Cerebellum (tissue), 4 donors: ENCODE measurements at places on chromosomes 3 and 15. TPM values are rescaled to one million over a fixed set of nuclear protein-coding genes. Genes with fewer than 3 reads are reported as not detected.

DNA sequence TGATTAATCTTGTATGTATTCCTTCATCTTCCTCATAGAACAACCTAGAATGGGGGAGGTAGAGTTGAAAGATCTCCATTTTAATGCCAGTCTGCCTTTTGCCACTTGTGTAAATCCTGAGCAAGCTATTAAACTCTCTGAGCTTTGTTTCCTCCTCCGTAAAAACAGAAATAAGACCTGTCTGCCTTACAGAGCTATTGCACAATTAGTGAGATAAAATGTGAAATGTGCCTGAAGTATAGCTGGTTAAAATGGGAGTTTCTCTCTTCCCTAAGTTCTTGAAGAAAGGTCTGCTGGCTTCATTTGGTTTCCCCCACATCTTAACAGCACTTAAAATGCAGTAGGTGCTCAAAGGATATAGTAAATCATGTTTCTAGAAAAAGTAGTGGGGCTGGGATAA is 19.0 kb downstream of the ALDH1A2 start:
- no peak for DNase-seq

- no peak for DNase-seq
Observed at GRCh38 chr15:85094685-85095084, 113.0 kb downstream of the PDE8A start.

Gene FMN1
- 1.8 TPM for total RNA-seq

DNA sequence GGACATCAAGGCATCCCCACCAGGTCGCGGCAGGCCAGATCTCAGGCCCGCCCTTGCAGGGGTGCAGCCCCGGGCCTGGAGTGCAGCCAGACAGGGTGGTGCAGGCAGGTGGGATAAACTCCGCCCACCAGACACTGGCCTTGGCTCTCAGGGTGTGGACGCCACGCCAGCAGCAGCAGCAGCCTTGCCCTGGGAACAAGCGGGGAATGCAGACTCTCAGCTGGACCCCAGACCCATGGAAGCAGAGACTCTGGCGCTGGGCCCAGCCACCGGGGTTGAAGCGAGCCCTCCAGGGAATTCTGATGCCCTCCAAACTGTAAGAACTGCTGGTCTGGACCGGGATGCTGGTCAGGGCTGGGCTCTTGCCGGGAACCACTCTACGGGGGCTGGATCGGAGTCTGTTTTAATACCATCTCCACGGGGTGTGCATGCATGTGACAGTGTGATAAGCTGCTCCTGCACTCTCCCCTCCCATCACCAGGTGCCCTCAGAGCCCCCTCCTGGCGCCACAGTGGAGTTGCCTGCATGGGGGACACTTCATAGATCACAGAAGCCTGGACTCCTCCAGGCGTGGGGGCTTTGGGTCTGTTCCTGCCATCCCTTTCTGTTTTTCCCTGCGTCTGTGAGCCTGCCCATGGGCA is 142.7 kb downstream of the NSMCE3 start:
- no peak for DNase-seq

DNA sequence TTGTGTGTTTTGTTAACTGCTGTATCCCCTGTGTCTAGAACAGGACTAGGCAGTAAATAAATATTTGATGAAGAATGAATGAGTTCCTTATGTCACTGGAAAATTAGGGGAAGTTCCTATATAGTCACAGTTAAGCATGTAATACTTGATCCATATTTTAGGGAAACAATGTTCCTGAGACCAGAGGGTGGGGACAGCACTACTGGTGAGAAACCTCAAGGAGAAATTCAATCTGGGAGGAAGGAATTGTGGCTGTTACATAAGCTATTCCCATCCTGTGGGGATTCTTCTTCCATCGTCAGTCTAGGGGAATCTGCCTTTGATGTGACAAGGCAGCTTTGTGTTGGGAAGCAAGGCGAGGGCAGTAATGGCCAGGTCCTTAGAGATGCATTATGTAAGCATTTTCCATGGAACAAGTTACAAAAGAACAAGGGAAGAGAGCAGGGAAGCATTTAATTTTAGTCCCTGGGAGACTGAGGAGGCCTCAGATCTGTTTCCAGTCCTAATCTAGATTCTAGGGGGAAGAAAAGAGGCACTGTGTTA is 219.3 kb upstream of the TTC14 start:
- DNase-seq, result no peak
